ENCODE measurements at places on chromosomes 11 and 22.

DNA sequence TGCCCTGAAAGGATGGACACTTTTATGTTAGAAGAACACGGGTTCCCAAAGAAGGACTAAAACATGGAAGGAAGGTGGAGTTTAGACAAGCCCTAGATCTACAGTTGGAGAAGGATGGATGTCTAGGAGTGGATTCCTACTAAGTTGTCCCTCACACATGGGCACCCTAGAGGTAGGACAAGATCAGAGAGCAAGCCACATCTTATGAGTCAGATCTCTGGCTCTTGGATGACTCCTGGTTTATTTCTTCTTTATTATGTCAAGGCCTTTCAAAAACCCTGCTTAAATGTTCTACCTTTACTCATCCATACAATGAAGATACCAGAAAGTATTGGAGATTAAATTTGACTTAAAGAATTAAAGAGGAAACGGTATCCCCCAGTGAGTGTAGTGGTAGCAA, 34.4 kb downstream of the PRCP start:
- DNase-seq: no peak

DNA sequence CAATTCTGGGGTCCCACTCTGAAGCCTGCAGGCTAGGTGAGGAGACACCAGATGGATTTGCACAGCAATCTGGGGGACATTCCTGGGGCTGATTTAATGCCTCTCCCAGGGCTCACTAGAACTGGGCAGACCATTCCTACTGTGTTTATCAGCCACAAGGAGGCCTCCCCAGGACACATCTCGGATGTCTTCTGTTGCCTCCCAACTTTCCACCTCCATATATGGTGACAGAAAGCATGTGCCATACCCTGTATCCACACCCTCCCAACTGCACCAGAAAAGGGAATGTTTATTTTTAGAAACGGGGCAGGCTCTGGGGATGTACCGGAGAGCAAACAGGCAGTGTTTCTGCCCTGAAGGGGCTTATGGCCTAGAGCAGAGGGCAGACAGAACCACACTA, 181.8 kb downstream of the CSNK2A3 start:
- no peak for DNase-seq

DNA sequence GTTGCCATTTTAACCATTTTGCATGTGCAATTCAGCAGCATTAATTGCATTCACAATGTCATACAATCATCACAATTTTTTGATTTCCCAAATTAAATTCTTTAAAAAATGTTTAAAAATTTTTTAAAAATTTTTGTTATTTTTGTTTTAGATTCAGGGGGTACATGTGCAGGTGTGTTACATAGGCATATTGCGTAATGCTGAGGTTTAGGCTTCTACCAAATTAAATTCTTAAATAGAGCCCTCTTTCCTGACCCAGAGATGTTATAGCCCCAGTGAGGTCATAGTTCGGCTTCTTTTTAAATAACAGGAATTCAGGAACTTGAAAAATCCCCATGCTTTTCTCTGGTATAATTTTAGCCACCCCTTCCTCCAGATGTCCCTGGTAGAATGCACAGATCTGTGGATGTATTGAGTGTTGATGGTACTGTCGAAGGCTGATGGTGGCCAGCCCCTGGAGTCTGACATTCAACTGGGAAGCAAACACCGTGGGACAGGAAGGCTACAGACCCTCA, 11.3 kb upstream of the AMPD3 start:
- no peak for DNase-seq

DNA sequence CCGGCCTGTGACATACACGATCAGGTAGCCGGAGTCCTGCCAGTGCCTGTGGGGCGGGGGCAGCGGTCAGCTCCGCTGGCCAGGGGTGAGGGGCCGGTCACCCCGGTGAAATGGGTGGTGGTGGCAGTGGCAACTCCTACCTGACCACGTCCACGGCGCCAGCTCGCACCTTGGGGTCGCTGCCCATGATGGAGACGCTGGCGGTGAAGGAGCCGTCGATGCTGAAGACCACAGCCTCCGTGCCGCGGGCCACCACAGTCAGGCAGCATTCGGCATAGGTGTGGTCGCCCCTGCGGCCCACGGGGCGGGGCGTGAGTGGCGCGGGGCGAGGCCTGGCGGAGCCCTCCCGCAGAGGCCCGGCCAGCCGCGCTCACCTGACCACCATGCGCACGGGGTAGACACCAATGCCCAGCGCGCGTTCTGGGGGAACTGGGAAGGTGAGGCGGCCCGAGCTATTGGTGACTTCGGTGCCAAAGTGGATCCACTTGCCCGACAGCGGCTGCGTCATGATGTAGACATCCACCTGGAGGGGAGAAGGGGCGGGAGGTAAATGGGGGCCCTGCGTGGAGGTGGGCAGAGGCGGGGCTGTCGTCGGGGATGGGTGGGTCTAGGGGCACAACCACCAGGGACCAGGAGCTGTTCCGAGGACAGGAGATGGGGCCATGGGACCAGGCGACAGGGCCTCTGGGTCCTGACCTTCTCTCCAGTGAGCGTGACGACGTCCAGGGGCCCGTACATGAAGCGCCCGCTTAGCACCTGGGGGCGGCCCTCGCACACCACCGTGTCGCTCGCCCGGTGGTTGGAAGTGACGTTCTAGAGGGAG, 10.9 kb downstream of the AIP start:
- no peak for DNase-seq

DNA sequence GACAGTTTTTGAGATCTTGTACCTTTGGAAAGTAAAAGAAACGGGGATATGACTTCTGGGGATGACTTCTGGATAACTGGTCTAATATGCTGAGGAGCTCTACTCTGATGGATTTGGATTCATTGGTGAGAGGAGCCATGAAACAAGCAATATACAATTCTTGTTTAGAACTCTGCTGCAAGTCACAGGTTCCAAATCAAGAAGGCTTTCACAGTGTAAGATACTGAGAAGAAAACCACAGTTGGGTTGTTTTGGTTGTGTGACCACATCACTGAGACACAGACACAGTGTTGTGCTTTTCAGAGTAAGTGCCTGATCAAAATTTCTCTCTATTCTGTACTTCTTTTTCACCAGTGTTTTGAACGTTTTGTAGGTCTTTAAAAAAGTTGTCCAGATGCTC, 13.1 kb upstream of the UCP2 start:
- DNase-seq: no peak
